ENCODE measurements at places on chromosomes 1 and 21.
A peak's percentile ranks its signal among the peaks of the same experiment; 100 is the strongest.

DNA sequence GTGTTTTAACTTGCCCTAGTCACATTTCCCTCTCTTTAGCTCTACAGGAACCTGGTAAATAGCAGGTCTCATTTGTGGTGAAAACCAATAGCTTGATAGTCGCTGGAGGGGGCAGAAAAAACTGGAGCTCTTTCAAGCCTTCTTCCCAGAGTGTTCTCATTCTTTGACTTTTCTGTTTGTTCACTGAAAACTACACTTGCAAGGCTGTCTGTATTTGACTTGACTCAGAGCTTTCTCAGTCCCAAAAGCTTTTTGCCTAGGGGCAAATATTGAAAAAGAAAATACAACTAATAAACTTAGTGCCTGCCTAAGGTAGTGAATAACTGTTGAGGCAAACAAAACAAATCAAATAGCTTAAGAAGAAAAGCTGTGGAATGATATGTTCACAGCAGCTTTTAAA is 217.1 kb upstream of the CHRM3 start:
- no peak for DNase-seq

- DNase-seq: no peak
Measured at GRCh38 chr21:20023193-20023592, 975.0 kb upstream of the NCAM2 start.

GRCh38 chr1:15726508-15726907 is 9.6 kb upstream of the SLC25A34 start:
- no peak for DNase-seq

DNA sequence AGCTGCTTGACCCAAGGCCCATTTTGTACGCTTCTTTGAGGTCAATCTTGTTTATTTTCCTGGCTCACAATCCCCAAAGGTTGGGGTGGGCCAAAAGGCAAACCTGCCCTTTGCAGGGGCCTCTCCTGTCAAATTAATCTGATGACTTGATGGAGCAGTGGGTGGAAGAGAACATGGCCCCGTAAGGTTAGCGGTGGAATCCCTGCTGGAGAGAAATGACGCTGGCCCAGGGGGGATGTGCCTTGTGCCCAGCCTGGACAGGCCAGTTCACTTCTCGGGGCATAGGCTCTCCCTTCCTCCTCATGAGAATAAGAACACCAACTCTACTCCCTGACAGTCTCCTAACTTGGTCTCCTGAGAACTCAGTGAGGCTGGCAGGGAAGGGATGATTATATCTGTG is 40.5 kb downstream of the C1orf198 start:
- DNase-seq: no peak

- DNase-seq: peak; percentile 91
Measured at GRCh38 chr21:34603002-34603709, 11.8 kb downstream of the RCAN1 start.

DNA sequence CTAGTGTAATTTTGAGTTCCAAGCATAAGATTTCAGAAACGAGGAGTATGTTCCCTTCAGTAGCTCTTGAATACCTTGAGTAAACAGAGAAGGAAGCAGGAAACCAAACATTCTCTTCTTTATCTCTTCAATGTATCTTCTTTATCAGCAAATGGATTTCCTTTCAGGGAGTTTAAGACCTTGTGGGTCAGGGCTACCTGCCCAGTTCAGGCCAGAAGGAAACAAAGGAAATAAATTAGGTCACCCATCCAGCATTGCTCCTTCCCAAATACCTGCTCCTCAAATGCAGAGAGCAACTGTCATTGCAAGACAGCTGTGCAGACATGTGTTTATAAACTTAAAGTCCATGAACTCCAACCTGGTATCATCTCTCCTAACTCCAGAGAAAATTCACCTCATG is 130.1 kb upstream of the SOD1 start:
- DNase-seq: no peak

DNA sequence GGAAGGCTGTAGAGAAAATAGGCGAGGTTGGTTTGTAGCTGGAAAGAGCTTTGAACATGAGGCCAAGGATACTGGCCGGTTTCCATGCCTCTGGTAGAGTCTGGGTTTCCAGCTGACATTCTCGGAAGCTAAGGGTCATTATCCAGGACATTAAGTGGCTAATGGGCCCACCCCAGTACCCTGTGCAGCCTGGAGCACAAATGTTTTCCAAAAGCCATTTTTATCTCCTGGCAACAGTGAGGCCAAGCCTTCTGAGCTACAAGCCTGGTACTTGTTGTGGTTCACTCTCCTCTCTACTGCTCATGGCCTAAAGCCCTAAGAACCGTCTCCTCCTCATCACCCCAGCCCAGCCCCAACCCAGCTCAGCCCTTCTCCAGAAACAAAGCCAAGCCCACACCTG is 122.9 kb downstream of the DMRTA2 start:
- DNase-seq: no peak

GRCh38 chr1:23930861-23931490 is 17.8 kb upstream of the CNR2 start:
- no peak for DNase-seq

DNA sequence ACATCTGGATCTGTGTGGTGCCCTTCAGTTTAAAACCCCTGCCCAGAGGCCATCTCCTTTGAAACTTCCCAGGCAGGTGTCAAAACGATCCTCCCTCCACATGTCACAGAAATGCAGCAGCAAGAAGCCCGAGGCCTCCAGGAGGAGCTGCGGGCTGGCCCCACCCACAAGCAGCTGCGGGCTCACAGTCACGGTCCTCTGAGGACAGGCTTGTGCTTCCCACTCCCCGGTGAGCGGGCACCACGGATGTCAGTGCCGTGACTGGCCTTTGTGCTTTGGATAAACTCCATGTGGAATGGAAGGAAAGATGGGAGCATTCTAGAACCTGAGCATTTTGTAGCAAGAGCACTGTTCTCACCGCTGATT is 65.8 kb downstream of the SIK1 start:
- DNase-seq: peak; percentile 52

- DNase-seq: no peak
Measured at GRCh38 chr1:235008239-235008638, 120.4 kb downstream of the TOMM20 start.

DNA sequence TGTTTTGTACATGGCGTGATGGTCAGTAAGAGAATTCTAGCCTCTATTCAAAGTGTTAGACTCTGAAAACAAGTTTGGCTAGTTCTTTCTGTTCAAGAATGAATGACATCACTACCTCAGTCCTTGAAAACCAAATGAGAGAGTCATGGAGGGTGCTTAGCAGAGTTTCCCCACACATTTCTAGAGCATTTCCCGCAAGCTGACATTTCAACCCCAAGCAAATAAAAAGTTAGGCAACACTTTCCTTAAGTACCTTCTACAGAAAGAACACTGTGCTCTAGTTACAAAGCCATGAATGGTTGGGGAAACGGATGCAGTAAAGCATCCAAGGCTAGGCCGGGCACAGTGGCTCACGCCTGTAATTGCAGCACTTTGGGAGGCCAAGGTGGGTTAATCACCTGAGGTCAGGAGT is 47.9 kb upstream of the SLC44A3 start:
- peak; percentile 71 for DNase-seq

GRCh38 chr1:184428604-184429003 is 41.8 kb downstream of the C1orf21 start:
- DNase-seq: no peak

DNA sequence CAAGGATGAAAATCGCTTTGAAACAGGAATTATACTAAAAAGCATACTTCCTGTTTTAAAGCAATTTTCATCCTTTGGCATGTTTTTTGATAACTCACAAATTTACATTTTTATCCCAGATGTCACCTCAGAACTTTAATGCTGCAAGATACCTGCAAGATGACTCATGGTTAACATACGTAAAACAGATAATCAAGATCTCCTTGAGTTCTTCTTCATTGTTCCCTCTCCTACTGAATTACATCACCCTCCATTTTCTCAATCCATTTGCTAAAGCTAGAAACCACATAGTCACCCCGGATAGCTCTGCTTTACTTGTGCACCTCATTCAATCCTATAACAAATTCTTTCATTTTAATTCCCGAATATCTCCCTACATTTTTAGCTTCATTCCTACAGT is 1114.2 kb downstream of the PLA2G4A start:
- no peak for DNase-seq

DNA sequence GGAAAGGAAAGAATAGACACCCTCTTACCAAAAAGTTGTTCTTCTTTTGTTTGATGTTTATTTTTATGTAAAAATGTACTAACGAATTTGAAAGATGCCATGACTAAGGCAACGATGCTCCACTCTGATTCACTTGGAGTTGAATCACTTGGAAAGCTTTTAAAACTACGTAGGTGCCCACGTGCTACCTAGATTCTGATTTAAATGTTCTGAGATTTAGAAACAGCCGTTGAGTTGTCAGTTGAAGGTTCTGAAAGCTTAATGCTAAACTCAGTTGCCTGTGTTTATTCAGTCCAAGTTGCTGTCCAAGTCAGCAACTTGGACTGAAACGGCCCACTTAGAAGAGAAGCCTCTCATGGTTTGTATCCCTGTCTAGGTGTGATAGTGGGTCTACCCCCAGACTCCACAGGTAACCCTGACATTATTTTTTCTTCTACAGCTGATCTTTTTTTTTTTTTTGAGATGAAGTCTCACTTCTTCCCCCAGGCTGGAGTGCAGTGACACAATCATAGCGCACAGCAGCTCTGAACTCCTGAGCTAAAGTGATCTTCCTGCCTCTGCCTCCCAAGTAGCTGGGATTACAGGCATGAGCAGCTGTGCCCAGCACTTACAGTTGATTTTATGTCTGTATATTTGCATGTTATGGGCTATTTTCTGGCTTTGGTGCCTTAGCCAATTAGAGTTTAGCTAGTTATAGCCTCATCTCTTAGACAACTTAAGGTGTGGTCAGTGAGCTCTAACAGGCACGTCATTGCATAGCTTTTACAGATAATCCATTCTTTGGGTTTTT is 1.4 kb upstream of the VAMP4 start:
- DNase-seq: no peak

DNA sequence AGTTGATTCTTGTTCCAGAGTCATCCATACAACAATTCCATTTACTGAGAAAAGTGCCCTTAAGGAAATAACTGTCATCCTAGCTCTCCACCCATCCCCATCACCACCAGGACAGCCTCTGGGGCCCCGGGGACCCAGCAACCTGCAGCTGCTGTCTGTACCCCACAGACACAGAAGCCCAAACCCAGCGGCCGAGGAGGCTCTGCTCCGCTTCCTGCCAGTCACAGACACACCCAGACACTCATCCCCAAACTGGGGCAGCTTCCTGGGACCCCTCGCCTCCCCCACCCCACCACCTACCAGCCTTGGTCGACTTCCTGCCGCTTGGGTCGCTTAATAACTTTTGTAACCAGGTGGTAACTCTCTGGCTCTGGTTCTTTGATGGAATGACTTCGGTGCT is 121.6 kb upstream of the SLC25A33 start:
- no peak for DNase-seq

GRCh38 chr1:226829105-226829504 is 41.3 kb upstream of the PSEN2 start:
- no peak for DNase-seq

- peak; percentile 94 for DNase-seq
Measured at GRCh38 chr1:84582802-84583587, 8.8 kb upstream of the CTBS start.

GRCh38 chr1:222284466-222284865 is 263.4 kb downstream of the HHIPL2 start:
- DNase-seq: no peak

DNA sequence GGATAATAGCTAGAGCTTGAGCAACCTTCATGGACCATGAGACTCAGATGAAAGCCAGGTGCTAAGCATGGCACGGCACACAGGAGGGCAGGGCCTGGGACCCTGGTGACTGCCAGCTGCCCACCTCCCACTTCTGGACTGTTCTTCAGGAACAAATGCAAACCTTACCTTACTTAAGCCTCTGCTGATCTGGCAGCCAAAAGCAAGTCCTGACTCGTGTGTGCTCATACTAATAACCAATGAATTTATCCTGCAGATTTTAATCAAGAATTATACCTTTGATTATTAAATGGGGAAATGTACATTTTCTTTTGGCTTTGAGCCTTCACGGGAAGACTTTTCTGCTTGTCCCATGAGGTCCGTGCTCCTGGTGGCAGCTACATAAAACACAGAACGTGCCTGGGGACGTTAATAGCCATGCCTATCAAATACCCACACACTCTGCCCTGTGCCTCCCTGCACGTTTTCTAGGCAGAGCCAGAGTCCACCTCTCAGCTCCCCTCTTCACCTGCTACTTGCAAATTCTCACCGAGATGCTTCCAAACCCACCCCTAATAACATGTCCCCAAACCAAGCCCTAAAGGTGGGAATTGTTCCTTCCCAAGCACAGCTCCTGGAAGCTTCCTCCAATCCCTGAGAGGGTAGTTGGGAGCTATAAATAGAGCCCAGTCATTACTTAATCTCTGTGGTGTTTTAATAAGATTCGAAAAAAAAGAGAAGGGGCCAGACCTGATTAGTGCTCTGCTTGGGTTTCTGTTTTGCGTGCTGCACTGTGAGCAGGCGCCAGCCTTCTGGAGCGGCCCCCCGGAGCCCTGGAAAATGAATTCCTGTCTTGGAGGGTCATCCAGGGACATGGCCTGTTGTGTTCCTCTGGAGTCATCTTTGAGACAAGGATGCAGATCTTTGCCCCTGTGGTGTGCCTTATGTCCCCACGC is 33.5 kb downstream of the SLC1A7 start:
- no peak for DNase-seq

DNA sequence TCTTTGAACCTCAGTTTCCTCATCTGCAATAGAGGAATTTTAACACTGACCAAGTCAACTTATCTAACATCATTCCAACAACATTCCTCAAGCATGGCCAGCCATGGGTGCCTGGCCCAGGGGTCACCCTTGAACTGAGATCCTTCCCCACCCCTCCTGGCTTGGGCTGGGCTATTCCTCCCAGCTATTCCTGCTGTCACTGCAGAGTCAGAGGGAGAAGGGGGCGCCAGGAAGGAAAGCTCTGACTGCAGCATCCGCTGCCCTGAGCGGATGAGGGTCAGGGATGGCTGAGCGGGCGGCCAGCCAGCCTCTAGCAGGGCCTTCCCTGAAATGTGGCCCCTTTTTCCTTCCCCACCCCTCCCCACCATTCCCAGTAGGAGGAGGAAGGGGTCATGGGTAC is 3.1 kb downstream of the TINAGL1 start:
- DNase-seq: no peak

GRCh38 chr1:62724430-62724829 is 36.2 kb upstream of the DOCK7 start:
- no peak for DNase-seq

DNA sequence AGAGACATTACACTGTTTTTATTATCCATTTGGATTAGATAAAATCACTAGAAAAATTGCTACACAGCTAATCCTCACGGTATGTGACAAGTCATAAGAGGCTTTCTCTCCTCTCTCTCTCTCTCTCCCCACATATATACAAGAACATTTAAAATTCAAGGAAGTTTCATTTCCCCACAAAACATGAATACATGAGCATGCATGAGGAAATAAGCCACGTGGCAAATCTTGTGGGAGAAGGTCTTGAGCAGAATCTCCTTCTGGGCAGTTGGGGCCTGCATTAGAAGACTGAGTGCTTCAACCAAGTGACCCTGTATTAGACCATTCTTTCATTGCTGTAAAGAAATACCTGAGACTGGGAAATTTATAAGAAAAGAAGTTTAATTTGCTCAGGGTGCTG is 1313.1 kb downstream of the MRPL39 start:
- DNase-seq: no peak
